ENCODE measurements at places on chromosomes 7 and 10.

GRCh38 chr10:93126483-93127052 is 52.9 kb downstream of the CYP26A1 start:
- no peak for DNase-seq

DNA sequence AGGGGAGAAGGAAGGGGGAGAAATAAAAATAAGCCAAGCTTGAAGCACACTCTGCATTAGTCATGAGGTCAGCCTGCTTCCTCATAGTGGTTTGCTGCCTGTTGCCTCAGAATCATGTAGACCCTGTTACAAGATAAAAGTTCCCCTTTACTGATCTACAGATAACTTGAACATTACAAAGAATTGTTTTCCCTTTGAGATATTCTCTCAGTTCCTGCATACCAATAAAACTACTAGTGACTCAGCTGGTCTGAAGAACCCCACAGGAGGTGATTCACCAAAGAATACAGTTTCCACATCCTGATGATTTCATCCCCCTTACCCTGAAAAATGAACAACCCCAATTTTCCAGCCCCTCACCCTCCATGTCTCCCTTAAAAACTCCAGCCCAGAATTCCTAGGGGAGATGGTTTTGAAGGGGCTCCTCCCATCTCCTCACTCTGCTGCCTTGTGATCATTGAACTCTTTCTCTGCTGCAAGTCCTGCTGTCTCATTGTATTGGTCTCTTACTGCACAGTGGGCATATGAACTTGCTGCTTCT is 31.5 kb upstream of the NRP1 start:
- DNase-seq: peak; percentile 79

- no peak for DNase-seq
Observed at GRCh38 chr7:149866779-149867447, 6.9 kb upstream of the ATP6V0E2 start.

- DNase-seq: no peak
Observed at GRCh38 chr10:8116926-8117493, 62.5 kb downstream of the GATA3 start.

DNA sequence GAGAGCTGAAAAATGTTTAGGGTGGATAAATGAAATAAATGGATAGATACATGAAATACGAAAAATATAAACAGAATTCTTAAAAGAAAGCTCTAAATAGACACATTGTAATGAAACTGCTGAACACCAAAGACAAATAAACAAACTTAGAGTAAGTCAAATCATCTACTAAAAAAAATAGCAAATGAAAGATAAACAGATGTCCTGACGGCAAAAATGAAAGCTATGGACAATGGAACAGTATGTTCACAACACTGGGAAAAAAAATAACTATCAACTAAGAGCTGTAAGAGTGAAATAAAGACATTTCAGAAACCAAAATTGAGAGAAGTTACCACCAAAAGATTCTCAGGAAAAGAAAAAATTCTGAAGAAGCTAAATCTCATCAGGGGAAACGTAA is 106.1 kb downstream of the SGMS1 start:
- no peak for DNase-seq

DNA sequence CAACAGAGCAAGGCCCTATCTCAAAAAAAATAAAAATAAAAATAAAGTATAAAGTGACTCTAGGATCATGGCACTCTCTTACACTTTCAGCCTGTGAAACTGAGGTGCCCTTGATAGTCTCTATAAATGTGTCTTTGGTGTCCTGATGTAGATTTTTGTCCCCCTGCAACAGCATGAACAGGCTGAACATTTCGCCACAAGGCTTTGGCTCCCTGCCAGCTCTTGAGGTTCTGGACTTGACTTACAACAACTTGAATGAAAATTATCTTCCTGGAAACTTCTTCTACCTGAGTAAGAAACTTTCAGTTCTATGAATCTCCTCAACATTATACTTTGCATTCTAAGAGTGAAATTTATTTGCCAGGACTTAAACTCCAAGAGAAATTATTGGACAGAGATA is 48.1 kb upstream of the BMS1 start:
- no peak for DNase-seq

GRCh38 chr7:157497744-157498651 is 161.2 kb downstream of the DNAJB6 start:
- no peak for DNase-seq

GRCh38 chr10:113339121-113339520 is 213.7 kb upstream of the HABP2 start:
- no peak for DNase-seq

- DNase-seq: no peak
Observed at GRCh38 chr7:3437467-3437866, 136.4 kb downstream of the SDK1 start.

DNA sequence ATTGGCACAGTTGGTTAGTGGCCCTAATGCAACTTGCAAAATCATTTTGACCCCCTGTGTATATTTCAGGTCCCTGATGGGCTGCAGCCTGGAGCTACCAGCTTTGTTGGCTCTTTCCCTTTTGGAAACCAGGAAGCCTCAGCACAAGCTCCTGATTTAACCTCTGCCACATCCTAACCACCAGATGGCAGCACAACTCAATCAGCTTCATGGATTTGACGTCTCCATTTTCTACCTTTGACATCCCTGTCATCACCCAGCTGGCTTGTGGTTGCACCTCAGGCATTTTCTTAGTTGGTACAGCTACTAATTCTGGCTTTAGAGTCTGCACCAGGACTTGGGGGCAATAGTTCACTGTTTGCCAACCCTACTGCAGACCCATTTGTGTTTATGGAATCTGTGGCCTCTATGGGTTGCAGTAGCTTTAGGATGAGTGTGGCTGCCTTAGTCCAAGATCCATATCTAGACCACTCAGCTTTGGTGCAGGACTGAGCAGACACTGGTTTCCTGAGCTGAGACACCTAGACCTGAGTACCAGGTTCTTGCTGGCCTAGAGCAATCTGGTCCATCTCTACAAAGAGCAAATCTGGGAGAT is 456.2 kb downstream of the REEP3 start:
- DNase-seq: peak; percentile 54

- DNase-seq: no peak
Observed at GRCh38 chr7:23431702-23432199, 38.5 kb downstream of the IGF2BP3 start.

DNA sequence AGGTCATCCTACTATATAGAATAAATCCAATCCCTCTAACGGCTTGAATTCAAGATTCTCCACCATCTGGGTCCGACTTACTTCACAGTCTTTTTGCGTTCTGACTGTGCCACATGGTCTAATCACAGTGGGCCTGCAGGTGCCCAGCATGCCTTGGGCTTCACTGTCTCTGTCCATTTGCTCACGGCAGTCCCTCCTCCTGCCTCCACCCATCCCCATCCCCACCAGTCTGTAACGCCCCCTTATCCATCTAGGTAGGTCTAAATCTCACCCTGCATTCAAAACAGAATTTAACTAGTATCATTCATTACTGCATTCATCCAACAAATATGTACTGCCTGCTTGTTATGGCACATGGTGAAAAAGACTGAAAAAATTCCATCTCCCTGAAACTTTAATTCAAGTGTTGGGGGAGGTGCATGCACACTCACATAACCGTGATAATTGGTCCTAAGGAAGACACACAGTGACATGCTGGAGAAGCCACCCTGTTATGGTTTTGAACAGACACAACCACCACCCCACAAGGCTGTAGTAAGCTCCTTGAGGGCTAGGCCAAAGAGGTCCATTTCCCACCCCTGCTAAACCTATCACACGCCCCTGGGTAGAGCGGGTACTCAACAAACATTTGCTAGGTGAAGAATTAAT is 24.2 kb downstream of the SORBS1 start:
- DNase-seq: no peak

GRCh38 chr10:14032406-14032998 is 298.2 kb downstream of the FRMD4A start:
- DNase-seq: no peak

DNA sequence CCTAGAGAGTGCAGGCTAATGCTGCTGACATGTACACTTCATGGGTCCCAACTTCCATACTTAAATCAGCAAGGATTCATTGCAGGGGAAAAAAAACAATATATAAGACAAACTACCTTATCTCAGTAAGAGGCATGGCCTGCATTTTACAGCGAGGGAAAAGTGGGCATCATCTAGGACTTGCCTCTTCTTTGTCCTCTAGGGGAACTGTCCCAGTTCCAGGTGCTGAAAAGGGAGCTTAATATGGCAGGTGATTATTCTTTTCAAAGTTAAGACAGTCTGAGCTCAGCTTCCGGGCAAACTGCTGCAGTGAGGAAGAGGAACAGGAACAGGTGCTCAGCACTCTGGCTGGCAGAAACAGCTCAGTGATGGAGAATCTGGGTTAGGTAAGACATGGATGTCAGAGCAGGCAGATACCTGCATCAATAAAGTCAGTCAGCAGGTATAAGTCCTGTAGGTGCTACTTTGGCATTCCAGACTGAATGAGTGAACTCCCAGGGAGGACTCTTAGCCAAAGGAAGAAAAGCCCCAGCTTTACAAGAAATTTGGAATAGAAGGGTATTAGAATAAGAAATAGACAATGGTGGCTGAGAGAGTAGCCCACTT is 147.2 kb downstream of the TMEM178B start:
- no peak for DNase-seq

GRCh38 chr7:4878336-4879335 is 4.9 kb downstream of the RADIL start:
- DNase-seq: no peak

- DNase-seq: peak; percentile 86
Observed at GRCh38 chr10:103193107-103193819, at the start of gene NT5C2. NT5C2 (minus strand) TSS chr10:103193272; CDS start chr10:103174958, 18,314 bp downstream.

- no peak for DNase-seq
Observed at GRCh38 chr7:75984130-75985008, 10.0 kb downstream of the TMEM120A start.

DNA sequence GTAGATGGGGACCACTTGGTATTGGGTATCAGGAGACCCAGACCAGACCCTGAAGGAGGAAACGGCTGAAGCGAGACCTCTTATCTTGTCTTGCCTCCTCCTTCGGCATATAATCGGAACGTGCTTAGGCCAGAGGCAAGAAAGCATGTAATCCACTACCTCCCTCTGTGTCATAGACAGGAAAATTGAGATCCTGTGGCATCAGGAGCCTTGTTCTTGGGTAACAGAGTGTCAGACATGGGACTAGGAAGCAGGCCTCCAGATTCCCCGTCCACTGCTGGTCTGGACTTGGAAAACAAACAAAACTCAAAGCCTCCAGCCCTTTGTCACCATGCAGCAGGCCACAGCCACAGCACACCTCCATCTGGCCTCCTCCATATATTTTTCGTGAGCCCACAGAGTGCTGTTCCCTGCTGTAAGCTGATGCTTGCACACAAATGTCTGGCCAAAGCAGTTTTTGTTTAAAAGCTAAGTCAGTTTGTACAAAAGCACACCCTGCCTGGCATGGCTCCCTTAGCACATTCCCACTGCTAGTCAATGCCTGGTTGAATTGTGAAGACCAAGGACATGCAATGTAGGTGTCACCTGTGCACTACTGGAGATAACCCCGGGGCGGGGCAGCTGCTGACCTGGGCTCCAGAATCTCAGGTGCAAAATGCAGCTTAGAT is 510.9 kb downstream of the RPS24 start:
- DNase-seq: no peak

- DNase-seq: peak; percentile 47
Observed at GRCh38 chr10:88565072-88565471, 18.0 kb downstream of the RNLS start.

GRCh38 chr10:77392851-77393250 is 244.8 kb downstream of the KCNMA1 start:
- DNase-seq: peak; percentile 96

DNA sequence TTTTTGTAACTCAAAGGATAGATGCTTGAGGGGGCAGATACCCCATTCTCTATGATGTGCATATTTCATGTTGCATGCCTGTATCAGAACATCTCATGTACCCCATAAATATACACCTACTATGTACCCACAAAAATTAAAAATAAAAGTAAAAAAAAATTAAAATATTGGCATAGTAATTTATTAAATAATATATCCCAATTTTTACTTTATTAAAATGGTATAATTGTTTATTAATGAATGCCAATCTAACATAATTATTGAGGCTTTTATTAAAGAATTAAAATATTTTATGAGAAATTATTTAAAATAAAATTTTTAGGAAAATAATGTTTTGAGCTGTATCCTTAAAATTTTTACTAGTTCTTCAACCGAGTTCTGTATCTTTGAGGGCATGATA is 18.9 kb upstream of the HBP1 start:
- no peak for DNase-seq

GRCh38 chr10:95295031-95295755 is 4.4 kb upstream of the PDLIM1 start:
- DNase-seq: peak; percentile 35

DNA sequence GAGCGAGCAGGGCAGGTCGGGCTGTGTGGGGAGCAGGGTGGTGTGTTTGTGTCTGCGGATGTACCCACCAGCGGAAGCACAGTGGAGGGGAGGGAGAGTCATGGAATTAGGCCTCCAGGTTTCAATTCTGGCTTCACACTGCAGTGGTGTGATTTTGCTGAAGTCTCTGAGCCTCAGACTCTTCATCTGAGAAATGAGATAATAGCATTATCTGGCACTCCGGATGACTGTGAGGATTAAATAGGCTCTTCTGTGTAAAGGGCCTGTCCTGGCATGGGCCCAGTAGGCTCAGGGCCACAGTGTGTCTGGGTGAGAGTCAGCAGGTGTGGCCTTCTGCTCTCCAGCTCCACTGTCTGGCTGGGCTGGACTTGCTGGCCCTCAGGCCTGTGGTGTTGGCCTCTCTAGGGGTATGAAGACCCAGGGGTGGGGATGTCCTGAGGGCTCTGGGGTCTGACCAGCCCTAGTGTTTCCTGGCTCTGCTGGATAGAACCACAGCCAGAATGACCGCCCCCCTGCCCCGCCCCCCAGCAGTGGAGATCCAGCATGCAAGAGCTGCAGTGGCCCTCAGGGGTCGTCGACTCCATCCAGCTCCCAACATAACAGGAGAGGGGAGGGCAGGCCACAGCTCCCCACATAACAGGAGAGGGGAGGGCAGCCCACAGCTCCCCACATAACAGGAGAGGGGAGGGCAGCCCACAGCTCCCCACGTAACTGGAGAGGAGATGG is 178.6 kb downstream of the RPS24 start:
- DNase-seq: no peak

- DNase-seq: no peak
Observed at GRCh38 chr10:76291175-76291574, 859.8 kb downstream of the LRMDA start.

- DNase-seq: no peak
Observed at GRCh38 chr7:7173956-7174632, 8.2 kb upstream of the C1GALT1 start.

All from AG08395 (cell line).